BJ (cell line): ENCODE measurements at places on chromosomes 7 and 10.
A peak's percentile ranks its signal among the peaks of the same experiment; 100 is the strongest.

DNA sequence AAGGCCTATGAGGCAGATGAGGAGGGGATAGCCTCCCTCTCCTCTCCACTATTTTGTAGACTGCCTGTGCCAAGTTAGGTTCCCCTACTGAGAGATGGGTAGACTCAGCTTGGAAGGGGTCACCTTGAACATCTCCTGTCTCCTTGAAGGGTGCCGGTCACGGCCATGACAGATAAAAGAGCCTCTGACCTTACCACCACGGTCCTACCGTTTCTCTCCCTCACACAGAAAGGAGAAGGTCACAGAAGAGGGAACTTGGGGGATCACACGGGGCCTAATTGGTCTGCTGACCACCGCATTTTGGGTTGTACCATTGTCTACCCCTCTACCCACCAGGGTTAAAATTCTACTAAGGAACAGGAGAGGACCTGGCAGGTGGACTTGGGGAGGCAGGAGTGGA lies 17.0 kb downstream of the PRSS2 start:
- no peak for DNase-seq

DNA sequence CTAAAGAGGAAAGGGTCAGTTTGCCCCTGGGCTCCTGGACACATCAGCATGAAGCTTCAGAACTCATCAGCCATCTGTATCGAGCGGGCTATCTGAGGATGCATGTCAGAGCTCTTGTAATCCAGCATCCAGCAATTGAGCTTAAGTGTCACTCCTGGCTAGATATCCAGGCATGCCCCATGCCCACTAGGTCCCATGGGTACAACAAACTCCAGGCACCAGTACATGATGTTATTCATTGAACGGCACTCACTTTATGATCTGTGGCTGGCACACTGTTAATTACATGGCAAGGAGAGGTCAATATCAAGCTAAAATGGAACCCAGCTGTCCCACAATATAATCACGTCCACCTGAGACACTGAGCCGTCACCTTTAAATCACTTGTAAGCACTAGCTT lies 274.2 kb downstream of the ELMO1 start:
- DNase-seq = no peak

DNA sequence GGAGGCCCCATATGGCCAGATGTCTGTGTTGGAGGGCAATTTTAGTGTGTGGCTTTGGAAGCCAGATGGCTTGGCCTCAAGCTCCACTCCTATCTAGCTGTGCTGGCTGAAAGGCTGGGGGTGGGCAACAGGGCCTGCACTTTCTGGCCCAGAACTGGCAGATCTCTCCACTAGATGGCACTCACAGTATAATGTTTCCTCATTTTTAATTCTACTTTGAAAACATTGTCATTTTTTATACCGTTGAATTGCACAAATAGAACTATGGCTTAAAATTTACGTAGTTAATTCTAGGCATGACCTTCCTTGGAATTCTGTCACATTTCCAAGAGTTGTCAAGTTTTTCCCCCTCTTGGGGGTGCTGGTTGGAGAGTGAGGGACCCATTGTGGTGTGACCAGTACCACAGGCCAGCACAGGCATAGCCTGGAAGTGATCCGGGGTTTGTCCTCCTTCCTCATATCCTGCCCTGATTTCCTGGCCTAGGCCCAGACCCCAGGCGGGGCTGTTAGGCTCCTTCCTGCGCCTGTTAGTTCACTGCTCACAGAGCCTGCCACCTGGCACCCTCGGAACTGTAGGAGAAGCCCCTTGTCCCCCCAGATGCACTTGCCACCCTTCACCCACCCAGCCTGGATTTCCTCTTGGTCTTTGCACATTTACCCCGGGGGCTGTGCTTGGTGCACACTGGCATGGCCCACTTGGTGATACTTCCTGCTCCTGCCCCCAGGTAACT lies 52.8 kb downstream of the ARHGAP22 start:
- DNase-seq = no peak

DNA sequence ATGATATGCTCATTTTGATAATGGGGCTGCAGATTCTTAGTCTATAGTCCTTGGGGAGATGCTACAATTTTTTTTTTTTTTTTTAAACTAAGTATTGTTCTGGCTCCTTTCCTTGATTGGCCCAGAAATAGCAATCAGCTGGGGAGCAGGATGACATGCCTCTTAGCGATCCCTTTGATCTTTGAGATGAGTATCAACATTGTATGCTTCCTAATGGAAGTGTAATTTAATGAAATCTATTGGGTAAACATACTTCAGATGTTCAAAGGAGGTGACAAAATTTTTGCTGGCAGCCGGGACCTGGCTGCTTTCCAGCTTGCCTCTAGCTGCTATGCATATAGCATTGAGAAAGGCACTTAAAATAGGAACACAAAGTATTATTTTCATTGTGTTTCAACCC lies 43.5 kb downstream of the VTI1A start:
- no peak for DNase-seq

- peak; percentile 66 for DNase-seq
These were observed 19.5 kb upstream of the GNA12 start for GRCh38 chr7:2863461-2864066.

- DNase-seq = no peak
These were observed 25.1 kb upstream of the EIF4H start for GRCh38 chr7:74149071-74149470.

DNA sequence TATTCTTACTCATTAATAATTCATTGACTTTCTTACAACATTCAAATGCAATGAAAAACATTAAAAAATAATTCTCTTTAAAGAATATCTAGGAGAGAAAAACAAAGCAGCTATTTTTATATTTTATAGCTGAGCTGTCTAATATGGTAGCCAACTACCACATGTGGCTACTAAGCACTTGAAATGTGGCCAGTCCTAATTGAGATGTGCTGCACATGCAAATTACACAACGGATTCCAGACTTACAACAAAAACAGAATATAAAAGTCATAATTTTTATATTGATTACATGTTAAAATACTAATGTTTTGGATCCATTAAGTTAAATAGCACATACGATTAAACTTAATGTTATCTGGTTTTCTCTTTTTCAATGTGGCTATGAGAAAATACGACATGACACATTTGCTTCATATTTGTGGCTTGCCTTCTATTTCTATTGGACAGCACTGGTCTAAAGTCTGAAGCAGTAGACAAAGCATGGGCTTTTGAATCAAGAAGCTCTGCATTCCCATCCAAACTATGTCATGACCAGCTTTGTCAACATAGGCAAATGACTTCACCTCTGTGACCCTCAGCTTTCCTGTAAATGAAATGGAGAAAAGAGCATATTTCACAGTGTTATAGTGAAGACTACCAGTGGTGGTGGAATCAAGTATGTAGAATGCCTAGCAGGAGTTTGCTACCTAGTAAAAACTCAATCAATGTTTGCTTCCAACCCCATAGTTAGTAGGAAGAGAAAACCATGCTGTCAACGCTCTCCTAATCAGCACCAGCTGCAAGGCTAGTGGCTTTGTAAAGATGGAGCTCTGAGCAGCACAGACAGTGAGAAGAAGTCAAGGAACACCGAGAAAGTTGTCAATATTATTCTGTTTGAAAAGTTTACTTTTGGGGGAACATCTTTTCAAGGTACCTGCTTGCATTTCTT lies 37.1 kb upstream of the GDF10 start:
- DNase-seq = peak; percentile 8

- no peak for DNase-seq
These were observed 5.7 kb upstream of the DYNC2I1 start for GRCh38 chr7:158850545-158851102.

DNA sequence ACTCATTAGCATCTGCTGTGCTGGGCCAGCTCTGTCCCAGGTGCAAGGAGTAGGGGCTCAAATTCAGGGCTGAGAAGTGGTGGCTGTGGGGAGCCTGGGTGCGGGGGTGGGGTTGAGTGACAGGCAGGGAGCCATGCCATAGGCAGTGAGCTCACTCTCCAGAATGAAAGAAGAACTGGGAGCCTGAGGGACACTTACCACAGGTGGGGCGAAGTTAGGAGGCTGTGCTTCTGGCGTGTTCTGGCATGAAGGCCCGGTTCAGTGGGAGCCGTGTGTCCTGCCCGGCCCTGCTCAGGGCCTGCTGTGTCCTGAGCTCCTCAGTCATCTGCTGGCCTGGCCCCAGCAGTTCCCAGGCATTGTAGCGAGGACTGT lies 62.5 kb downstream of the MKI67 start:
- no peak for DNase-seq

DNA sequence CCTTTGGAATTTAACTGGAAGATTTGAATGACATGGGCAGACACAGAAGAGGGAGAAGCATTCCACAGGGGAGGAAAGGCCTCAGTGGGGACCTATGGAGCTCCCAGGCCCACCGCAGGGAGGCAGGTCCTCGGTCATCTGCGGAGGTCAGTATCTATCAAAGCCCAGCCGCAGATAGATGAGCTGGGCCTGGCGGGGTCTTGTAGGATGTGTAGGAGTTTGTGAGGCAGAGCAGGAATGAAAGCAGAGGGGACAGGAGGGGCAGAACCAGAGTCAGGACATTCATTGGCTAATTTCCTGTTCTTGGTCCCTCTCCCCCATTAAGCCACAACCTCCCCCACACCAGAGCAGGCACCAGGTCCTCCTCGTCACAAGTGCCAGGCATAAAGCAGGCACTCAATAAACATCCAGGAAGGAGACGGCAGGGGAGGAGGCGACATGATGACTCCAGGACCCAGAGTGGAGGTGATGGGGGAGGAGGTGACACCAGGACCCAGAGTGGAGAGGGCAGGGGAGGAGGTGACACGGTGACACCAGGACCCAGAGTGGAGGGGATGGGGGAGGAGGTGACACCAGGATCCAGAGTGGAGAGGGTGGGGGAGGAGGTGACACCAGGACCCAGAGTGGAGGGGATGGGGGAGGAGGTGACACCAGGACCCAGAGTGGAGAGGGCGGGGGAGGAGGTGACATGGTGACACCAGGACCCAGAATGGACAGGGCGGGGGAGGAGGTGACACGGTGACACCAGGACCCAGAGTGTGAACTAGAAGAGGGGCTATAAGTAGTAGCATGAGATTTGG lies 83.7 kb upstream of the PDGFA start:
- no peak for DNase-seq

DNA sequence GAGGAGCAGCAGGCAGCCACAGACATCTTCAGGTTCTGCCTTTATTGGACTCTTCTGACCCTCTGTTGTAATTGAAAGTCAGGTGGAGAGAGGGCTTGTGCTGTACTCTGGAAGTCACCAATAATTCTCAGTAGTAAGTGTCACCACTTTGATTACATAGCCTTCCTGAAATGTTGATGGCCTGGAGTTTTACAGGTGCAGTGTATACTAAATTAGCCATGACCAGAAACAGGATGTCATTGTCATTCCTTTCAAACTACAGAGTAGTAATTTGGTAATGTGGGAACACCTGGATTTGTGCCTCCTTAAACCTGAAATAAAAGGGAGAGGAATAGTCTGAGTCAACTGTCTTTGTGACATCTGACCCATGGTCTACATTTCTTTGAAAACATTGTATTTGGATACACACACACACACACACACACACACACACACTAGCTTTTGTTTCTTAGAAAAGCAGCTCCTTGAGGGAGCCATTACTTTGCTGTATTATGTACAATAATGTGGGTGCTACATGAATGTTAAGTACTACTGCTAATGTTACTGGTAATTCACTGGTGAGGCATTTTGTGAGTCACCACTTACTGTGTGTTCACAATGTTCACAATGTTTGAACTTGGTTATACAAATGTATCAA lies 19.6 kb downstream of the ARL4A start:
- no peak for DNase-seq

- peak; percentile 44 for DNase-seq
These were observed 33.4 kb downstream of the OGDH start for GRCh38 chr7:44639671-44640321.

DNA sequence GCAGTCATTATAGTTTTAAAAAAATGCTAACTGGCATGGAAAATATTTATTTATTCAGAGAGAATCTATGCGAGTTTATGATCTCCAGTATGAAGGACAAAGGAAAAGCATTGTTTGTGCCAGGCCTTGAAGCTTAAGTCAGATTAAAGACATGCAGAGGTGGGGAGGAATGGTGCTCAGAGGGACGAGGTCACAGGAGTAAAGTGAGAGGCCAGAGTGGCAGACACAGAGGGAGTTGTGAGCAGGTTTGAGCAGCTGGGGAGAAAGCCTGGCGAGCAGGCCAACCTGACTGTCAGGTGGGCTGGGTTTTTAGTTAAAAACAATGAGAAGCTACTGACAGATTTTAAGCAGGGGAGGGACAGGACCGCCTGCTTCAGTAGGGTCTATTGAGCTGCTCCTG lies 6.8 kb upstream of the CCNY start:
- DNase-seq = no peak

DNA sequence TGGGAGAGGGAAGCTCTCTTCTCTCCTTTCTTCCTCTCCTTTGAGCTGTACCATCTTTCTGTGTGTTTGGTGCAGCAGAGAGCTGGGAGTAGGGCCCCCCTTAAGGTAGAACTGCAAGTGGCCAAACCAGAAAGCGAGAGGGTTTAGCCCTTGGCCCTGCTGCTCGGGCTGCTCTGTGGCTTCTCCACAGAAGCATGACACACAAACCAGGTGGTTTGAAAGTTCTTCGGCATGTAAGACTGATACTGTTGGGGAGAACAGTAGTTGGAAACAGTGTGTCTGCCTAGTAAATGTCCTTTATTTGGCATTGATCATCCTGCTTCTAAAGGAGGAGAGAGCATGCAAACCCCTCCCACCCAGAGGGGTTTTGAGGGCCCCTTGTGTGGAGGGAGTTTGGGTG lies 277.8 kb downstream of the CELF2 start:
- DNase-seq = no peak

GRCh38 chr10:17782921-17783665 lies 26.1 kb upstream of the MRC1 start:
- peak; percentile 59 for DNase-seq

GRCh38 chr10:22712211-22712955 lies 2.0 kb downstream of the PIP4K2A start:
- no peak for DNase-seq

GRCh38 chr10:123379156-123379555 lies 225.0 kb downstream of the BUB3 start:
- no peak for DNase-seq

GRCh38 chr10:72322280-72323058 lies 32.2 kb downstream of the DNAJB12 start:
- DNase-seq = no peak

- DNase-seq = no peak
These were observed 69.0 kb upstream of the FAM180A start for GRCh38 chr7:135817583-135817982.

- peak; percentile 30 for DNase-seq
These were observed 21.7 kb downstream of the LARP4B start for GRCh38 chr10:909831-910230.

GRCh38 chr10:123428391-123428790 lies 237.8 kb upstream of the GPR26 start:
- DNase-seq = no peak
